ENCODE measurements at places on chromosomes 2 and 18. TPM values are rescaled to one million over a fixed set of nuclear protein-coding genes. Genes with fewer than 3 reads are reported as not detected.

- H3K4me1 ChIP-seq: peaks cover 17% of the 10 kb centered on the region
- no peaks in the 10 kb centered on the region for H3K27me3 ChIP-seq
- no peak overlapping the region for H3K4me3 ChIP-seq
- H3K36me3 ChIP-seq: no peaks in the 10 kb centered on the region
- no peak for DNase-seq
- H3K27ac ChIP-seq: no peak overlapping the region
Measured at GRCh38 chr18:48193521-48194492, 215.4 kb downstream of the ZBTB7C start.

DNA sequence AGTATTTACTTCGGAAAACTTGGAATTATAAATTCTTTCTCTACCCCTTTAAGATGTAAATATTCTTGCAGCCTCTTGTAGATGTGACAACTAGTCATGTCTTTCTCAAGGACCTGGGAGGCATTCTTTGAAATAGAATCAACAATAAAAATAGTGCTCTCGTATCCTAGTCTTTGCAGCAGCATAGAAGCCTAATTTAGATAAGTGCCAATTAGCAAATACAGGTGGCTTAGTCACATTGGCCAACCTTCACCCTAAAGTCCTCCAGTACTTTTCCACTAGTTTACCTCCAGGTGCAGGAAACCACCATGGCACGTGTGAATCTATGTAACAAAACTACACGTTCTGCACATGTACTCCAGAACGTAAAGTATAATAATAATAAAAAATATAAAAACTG lies 3.5 kb upstream of the ZSWIM2 start:
- no peaks in the 10 kb centered on the region for H3K36me3 ChIP-seq
- no peak overlapping the region for H3K27ac ChIP-seq

Gene TMEM198
- 1.4 TPM for total RNA-seq

Gene DLGAP1
- not detected for total RNA-seq

- H3K4me1 ChIP-seq: no peaks in the 10 kb centered on the region
- no peak overlapping the region for H3K4me3 ChIP-seq
Measured at GRCh38 chr2:105125920-105126319, 88.1 kb downstream of the MRPS9 start.

DNA sequence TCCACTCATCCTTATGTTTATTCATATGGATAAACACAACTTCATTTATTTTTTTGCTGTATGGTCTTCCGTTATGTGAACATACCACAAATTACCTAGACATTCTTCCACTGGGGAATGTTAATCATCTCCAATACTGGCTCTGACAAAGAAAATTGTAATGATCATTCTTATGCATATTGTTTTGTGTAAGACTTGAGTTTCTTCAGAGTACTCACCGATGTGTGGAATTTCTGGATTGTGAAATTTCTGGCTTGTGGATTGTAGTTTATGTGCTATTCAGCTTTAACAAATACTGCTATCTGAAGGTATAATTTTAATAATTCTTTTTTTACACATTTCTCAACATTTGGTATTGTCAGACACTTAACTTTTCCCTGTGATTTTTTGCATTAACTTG lies 212.2 kb upstream of the THUMPD2 start:
- no peak for DNase-seq
- no peak overlapping the region for H3K27ac ChIP-seq
